Central memory CD4-positive, alpha-beta T cell (primary cell): ENCODE measurements at places on chromosomes 1 and 21.

GRCh38 chr1:169461390-169462000 is 24.2 kb downstream of the SLC19A2 start:
- no peak for DNase-seq

DNA sequence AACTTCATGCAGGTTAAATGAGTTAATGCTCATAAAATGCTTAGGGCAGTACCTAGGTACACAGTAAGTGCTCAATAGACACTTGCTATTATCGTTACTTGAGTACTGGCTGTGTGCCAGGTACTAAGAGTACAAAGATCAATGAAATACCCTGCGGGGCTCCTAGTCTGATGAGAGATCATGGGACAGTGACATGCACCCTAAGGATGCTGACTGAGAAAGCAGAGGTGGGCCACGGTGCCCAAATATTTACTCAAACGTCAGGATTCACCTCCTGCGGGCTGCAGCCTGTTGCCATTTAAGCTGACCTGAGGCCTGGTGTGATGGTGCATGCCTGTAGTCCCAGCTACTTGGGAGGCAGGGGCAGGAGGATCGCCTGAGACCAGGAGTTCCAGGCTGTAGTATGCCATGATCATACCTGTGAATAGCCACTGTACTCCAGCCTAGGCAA is 19.8 kb upstream of the LUZP1 start:
- no peak for DNase-seq

DNA sequence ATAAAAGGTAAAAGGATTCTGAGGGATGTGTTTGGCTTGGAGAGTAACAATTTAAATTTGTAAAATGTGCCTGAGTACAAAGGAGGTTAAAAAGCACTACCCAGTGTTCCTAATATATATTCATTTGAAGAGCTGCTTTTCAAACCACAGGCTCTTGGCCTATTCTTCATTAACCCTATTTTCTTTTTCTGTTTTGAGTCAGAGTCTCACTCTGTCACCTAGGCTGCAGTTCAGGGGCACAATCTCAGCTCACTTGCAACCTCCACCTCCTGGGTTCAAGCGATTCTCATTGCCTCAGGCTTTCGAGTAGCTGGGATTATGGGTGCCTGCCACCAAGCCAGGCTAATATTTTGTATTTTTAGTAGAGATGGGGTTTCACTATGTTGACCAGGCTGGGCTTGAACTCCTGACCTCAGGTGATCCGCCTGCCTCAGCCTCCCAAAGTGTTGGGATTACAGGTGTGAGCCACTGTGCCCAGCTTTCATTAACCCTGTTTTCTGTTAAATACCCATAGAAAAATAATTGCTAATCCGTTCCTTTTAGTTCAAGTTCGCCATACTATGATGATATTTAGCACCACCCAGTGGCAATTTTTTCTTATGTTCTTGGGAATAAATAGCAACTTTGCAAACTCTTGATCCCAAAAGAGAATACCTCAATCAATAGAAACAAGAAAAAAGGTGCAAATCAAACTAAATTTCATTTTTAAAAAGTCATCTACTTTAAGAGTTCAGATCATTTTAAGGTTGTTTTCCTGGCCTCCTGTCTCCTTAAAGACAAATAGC is 30.5 kb downstream of the ZBTB8OS start:
- no peak for DNase-seq

- no peak for DNase-seq
These were observed 292.1 kb upstream of the VAMP3 start for GRCh38 chr1:7478809-7479499.

GRCh38 chr1:227734546-227734855 is 601 bp downstream of the JMJD4 start:
- DNase-seq: no peak
